ENCODE measurements at places on chromosomes 6 and 20. TPM values are rescaled to one million over a fixed set of nuclear protein-coding genes. Genes with fewer than 3 reads are reported as not detected.

The NKX2-4 gene
- total RNA-seq: not detected

The PHACTR3 gene
- total RNA-seq: 0.26 TPM

The RMND1 gene
- total RNA-seq: 35.5 TPM

The DLL1 gene
- total RNA-seq: 5.9 TPM

The SLC22A23 gene
- 6.5 TPM for total RNA-seq

The TGM3 gene
- total RNA-seq: not detected

The MAS1 gene
- total RNA-seq: not detected

The PCED1A gene
- total RNA-seq: 15.9 TPM

The DNMT3B gene
- total RNA-seq: 2.3 TPM

The ADGRF1 gene
- total RNA-seq: not detected

The PGC gene
- total RNA-seq: not detected

The BNIP5 gene
- not detected for total RNA-seq

The TRIM31 gene
- not detected for total RNA-seq

The GTF2H4 gene
- 22.7 TPM for total RNA-seq

The CHRNA4 gene
- total RNA-seq: not detected

The BPI gene
- total RNA-seq: 0.13 TPM

The CAPN11 gene
- not detected for total RNA-seq

The ENPP4 gene
- 0.39 TPM for total RNA-seq

The SEMG1 gene
- total RNA-seq: not detected

The BTBD3 gene
- total RNA-seq: 25.0 TPM

The HIVEP1 gene
- 10.0 TPM for total RNA-seq

The ETV7 gene
- 0.48 TPM for total RNA-seq

The TRIM10 gene
- total RNA-seq: not detected

The NKAPL gene
- total RNA-seq: 2.5 TPM

The COL10A1 gene
- 0.08 TPM for total RNA-seq

The MYB gene
- total RNA-seq: 2.5 TPM

The CST7 gene
- not detected for total RNA-seq
